M059J (cell line): ENCODE measurements at places on chromosomes 13 and 19. TPM values are rescaled to one million over a fixed set of nuclear protein-coding genes. Genes with fewer than 3 reads are reported as not detected.

Gene RNF113B
- total RNA-seq: not detected in 2 replicates

- DNase-seq: peak; percentile 63
Measured at GRCh38 chr13:30520571-30520970, 54.8 kb upstream of the HMGB1 start.

GRCh38 chr19:45768984-45769782 lies at the start of gene SIX5:
Gene SIX5, minus strand, starts transcription at chr19:45769252. Its CDS starts 408 bp downstream, at chr19:45768844.
- peak; percentile 97 for DNase-seq

Gene VSTM2B
- total RNA-seq: not detected in 2 replicates

Gene IQCN
- 0.10 TPM in 1 of 2 replicates, not detected in the other for total RNA-seq

Gene FPR1
- total RNA-seq: 3.6 and 3.8 TPM in 2 replicates

- no peak for DNase-seq
Measured at GRCh38 chr13:112495465-112495864, 92.5 kb downstream of the TUBGCP3 start.

Gene ODAD3
- total RNA-seq: 0.32 and 0.54 TPM in 2 replicates

DNA sequence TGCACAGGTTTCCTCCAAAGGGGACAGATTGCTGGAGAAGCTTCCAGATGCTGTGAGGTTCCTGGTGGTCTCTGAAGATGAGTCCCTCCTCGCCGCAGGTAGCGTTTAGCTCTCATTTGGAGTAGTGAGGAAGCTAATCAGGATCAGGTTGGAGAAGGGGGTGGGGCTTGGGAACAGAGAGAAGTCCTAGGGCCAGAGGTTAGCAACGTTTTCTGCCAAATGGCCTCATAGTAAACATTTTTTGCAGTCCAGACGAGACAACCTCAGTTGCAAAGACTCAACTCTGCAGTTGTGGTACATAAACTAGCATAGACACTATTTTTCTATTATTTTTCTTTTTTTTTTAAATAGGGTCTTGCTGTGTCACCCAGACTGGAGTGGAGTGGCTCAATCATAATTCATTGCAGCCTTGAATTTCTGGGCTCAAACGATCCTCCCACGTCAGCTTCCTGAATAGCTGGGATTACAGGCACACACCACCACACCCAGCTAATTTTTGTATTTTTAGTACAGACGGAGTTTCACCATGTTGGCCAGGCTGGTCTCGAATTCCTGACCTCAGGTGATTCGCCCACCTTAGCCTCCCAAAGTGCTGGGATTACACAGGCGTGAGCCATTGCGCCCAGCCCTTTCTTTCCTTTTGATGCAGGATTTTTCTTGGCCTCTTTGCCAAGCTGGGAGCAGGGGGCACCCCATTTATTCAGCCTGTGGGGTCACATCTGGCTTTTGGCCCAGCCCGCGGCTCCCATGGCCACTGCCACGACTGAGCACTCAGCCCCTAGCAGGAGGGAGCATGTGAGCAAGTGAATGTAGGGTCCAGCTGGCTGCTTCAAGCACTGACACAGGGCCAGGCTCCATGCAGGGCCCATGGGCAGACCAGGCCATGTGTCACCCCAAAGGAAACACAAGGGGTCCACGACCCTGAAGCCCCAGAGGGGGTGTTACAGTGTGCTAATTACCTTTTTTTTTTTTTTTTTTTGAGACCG lies 34.4 kb upstream of the SIN3B start:
- DNase-seq: no peak

Gene SLITRK6
- 0.44 and 3.2 TPM in 2 replicates for total RNA-seq

DNA sequence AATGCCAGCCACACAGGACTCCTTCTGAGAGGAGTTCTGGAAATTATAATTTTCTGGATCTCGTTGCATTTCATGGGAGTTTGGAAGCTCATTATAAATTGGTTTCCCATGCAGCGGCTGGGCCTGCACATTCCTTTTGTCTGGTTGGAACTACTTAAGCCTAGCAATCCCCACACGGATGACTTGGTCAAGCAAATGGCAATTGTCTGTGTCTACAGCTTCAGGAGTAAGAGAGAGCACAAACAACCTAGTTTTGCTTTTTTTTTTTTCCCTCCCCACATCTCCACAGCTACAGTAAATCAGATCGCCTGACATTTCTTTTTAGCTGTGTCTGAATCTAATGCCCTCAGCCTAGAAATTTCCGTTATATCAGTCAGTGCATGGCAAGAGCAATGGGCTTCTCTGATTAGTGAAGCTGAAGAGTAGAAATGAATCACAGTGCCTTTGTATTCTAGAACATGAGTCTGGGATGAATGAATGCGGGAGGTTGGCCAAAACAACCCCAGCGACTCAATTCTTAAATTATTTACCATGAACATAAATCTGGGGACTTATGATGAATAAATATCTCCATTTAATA lies 15.1 kb downstream of the PCDH8 start:
- DNase-seq: no peak

Gene ZNF667
- 4.5 and 9.9 TPM in 2 replicates for total RNA-seq

GRCh38 chr13:31102905-31103304 lies 58.8 kb downstream of the HSPH1 start:
- DNase-seq: no peak

DNA sequence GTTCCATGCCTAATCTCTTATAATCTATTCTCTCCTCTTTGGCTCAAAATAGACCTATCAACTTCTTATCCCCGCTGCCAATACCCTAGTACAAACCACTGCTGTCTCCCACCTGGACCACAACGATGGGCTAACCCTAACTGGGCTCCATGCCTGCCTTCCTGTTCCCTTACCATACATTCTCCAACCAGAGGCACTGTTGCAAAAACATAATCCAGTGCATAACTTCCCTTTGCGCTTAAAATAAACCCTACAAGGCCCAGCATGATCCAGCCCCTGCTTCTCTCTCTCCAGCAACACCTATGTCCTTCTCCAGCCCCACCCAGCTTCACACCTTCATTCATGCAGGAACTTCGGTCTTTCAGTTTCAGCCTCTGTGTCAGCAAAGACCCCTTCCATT lies 27.4 kb upstream of the CEBPA start:
- no peak for DNase-seq

Gene TEX29
- total RNA-seq: not detected in 2 replicates

- peak; percentile 89 for DNase-seq
Measured at GRCh38 chr13:27079421-27079958, 92.1 kb downstream of the USP12 start.

Gene CYP2A7
- not detected in 2 replicates for total RNA-seq

DNA sequence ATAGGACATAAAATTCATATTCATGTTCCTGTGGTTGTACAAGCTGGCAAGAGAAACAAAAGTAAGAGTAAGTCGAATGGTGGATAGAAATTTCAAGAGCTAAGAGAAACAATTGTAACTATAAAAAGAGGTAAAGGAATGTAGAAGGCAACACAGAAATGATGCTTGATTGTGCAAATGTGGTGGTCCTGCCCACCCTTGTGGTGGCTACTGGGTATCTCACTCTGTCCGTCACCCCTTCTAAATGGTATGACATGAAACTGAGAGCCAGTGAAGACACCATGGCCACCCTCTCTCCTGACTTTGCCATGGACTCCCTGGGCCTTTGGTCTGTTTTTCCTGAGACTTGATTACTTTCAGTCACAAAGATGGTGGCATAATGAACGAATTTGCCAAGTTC lies 925.9 kb upstream of the SLITRK6 start:
- DNase-seq: no peak

Gene CEACAM16
- total RNA-seq: not detected in 2 replicates

- DNase-seq: no peak
Measured at GRCh38 chr19:19782783-19783182, 38.8 kb downstream of the ZNF506 start.

Gene ZNF565
- 2.2 and 3.6 TPM in 2 replicates for total RNA-seq

Gene PEAK3
- total RNA-seq: not detected in 2 replicates

- peak; percentile 56 for DNase-seq
Measured at GRCh38 chr19:2962018-2962670, 15.2 kb upstream of the TLE6 start.

Gene CEACAM7
- not detected in 2 replicates for total RNA-seq

- peak; percentile 73 for DNase-seq
Measured at GRCh38 chr13:73602295-73602694, 531.9 kb downstream of the KLF12 start.

DNA sequence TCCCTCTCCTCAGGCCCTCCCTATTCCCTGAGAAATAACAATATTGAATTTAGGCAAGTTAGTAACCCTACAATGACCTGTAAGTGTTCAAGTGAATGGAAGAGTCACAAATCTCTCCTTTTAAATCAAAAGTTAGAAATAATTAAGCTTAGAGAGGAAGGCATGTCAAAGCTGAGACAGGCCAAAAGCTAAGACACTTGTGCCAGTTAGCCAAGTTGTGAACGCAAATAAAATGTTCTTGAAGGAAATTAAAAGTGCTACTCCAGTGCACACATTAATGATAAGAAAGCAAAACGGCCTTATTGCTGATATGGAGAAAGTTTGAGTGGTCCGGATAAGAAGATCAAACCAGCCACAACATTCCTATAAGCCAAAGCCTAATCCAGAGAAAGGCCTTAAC lies 120.9 kb downstream of the RBM26 start:
- no peak for DNase-seq

Gene CLC
- not detected in 2 replicates for total RNA-seq

DNA sequence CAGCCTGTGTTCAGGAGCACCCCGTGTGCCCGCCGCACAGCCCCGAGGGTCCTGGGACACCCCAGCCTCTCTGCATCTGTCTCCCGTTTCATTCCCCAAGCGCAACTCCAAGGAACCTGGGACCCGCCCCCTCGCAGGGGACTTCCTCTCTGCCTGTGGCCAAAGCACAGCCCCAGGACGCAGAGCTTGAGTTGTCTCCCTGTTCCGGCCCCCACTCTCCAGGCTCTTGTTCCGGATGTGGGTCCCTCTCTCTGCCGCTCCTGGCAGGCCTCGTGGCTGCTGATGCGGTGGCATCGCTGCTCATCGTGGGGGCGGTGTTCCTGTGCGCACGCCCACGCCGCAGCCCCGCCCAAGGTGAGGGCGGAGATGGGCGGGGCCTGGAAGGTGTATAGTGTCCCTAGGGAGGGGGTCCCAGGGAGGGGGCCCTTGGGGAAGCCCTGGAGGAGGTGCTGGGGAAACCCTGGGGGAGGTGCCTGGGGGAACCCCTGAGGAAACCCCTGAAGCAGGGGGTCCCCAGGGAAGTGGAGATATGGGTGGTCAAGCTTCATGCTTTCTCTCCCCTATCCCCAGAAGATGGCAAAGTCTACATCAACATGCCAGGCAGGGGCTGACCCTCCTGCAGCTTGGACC lies 1.3 kb downstream of the HCST start:
- peak; percentile 85 for DNase-seq

Gene CEACAM4
- total RNA-seq: not detected in 2 replicates

Gene GNG7
- 0.12 TPM in 1 of 2 replicates, not detected in the other for total RNA-seq

- no peak for DNase-seq
Measured at GRCh38 chr13:19658831-19659230, 25.4 kb downstream of the MPHOSPH8 start.

Gene ZNF528
- 20.1 and 28.4 TPM in 2 replicates for total RNA-seq

Gene FNDC3A
- total RNA-seq: 36.4 and 48.6 TPM in 2 replicates

- DNase-seq: peak; percentile 54
Measured at GRCh38 chr19:36032251-36033104, at the start of gene CLIP3. Gene CLIP3, minus strand, starts transcription at chr19:36032873. Its CDS starts 516 bp downstream, at chr19:36032357.

- DNase-seq: peak; percentile 5
Measured at GRCh38 chr19:36638862-36639510, 27.7 kb downstream of the ZNF461 start.

DNA sequence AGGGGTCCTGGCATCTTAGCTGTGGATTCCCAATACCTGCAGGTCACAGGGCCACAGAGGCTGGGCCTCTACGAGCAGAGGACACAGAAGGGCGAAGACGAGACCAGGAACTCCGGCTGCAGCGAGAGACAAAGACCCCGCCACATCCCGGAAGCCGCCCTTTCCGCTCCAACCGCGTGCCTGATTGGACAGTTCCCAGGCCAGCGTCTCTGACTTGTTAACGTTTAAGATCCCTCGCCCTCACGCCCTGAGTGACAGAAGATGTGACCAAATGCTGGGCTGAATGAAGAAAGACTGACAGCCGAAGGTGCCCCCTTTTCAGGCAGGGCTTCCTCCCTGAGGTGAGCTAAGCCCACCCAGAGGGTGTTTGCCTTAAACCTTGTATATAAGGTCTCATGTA lies at the start of gene ZNF98:
ZNF98 (minus strand) TSS at position 136 of the 400 bp plus-strand sequence; CDS start at position 14, 122 bp downstream.
- no peak for DNase-seq
